Eye (tissue), 1 donor: ENCODE measurements at places on chromosomes 7 and 10.

- DNase-seq, result no peak
Observed at GRCh38 chr7:129678606-129679005, 67.1 kb downstream of the NRF1 start.

- DNase-seq, result no peak
Observed at GRCh38 chr7:101588131-101588935, 40.8 kb downstream of the MYL10 start.

DNA sequence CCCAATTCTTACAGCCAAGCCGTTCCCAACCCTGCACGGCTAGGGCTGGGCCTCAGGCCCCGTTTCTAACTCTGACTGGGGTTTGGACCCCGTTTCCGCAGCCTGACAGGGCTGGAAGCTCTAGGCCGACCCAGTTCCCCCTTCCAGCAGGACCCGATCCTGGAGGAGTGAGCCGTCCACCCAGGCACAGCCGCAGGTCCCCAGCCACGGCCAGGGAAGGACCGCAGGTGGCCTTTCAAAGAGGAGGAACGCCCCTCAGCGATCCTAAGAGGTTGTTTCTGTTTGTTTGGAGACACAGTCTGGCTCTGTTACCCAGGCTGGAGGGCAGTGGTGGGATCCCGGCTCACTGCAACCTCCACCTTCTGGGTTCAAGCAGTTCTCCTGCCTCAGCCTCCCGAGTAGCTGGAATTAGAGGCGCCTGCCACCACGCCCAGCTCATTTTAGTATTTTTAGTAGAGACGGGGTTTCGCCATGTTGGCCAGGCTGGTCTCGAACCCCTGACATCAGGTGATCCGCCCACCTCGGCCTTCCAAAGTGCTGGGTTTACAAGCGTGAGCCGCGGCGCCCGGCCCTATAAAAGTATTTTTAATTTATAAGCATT lies 778 bp upstream of the GET4 start:
- no peak for DNase-seq

DNA sequence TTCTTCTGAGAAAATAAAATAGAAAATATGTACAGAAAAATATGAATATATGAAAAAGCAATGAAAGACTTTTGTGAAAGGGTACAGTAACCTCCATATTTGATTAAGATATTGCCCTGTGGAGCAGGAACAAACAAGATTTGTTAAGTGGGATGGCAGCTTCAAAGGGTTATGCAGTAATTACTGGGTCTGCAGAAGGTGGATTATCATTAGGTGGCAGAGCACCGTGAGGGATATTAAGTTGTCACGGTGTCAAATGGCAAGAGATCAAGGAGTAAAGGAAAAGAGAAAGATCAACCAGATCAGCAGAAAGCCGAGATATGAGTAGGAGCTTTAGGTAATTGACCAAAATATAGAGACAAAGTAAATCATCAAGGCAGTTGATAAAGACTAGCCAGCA lies 44.1 kb downstream of the DGKB start:
- no peak for DNase-seq

- DNase-seq, result no peak
Observed at GRCh38 chr7:471191-471865, 48.3 kb downstream of the PDGFA start.

DNA sequence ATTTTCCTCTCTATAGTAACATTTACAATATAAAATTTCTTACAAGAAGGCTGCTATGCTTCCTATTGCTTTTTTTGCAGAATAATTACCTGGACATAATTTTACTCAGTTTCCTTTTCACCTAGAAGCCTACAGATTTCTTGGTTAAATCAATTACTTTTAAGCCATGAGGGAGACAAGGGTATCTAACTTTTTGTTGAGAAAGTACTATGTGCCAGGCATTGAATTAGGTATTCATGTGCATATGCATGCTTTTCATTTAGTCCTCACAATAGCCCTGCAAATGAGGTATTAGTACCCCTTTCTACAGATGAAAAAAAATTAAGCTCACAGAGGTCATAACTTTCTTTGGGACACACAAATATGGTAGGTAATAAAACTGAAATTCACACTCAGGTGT lies 16.4 kb downstream of the PCGF6 start:
- DNase-seq, result no peak
